Activated CD4-positive, alpha-beta T cell treated with anti-CD3 and anti-CD28 coated beads, Interleukin-2, amount 10 ng/mL, durations not matched to agents 7 days and 5 days (primary cell): ENCODE measurements at places on chromosomes 11 and 22. TPM values are rescaled to one million over a fixed set of nuclear protein-coding genes. Genes with fewer than 3 reads are reported as not detected.

TMEM184B gene
- total RNA-seq: 33.8 TPM

GLB1L2 gene
- total RNA-seq: 1.6 TPM

TNNT3 gene
- total RNA-seq: 3.7 TPM

MADD gene
- total RNA-seq: 95.1 TPM

DNAJB7 gene
- not detected for total RNA-seq

KCNJ1 gene
- total RNA-seq: not detected

USP28 gene
- 36.9 TPM for total RNA-seq

SMTNL1 gene
- total RNA-seq: not detected

DDTL gene
- total RNA-seq: 3.4 TPM

MUC5B gene
- total RNA-seq: not detected

CEP126 gene
- total RNA-seq: 0.50 TPM

NLRX1 gene
- 28.5 TPM for total RNA-seq

CARS1 gene
- 97.6 TPM for total RNA-seq

RBMXL2 gene
- total RNA-seq: not detected

CTSF gene
- 3.5 TPM for total RNA-seq

- no peak for DNase-seq
Measured at GRCh38 chr11:90373971-90374370, 151.1 kb upstream of the CHORDC1 start.

- DNase-seq: no peak
Measured at GRCh38 chr22:17265649-17266248, 46.5 kb upstream of the ADA2 start.

- DNase-seq: no peak
Measured at GRCh38 chr11:45646275-45646927, 19.0 kb downstream of the CHST1 start.

GRCh38 chr22:50269970-50270665 is at the start of gene MAPK11:
Gene MAPK11 (minus strand): TSS chr22:50270380. CDS start chr22:50270292, 88 bp downstream.
- peak; percentile 74 for DNase-seq

DNA sequence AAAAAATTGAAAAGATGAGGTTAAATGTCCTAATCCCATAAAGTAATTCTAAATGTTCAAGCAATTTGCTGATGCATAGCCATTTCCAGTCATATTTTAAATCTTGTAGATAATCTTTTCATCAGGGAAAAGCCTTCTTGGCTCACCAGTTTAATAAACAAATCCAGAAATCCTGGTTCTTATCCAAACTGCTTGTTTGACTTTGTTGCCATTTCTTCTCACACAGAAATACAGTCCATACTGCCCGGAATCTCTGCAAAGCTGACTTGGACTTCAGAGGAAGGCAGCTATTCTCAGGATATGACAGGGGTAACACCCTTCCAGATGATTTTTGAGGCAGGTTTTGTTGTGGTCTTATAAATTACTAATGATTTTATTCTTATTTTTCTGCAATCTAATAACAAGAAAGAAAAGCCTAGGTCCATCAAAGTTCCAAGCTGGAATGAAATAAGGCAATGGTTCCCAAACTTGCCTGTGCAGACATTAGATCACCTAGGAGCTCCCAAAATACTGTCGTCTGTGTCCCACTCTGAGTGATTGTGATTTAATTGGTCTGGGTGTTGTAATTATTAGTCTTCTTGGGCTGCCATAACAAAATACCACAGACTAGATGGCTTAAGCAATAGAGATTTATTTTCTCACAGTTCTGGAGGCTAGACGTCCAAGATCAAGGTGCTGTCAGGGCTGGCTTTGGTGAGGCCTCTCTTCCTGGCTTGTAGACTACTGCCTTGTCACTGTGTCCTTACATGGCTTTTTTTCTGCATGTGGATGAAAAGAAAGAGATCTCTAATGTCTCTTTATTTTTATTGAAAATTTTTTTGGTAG is 55.1 kb upstream of the RCE1 start:
- no peak for DNase-seq

DNA sequence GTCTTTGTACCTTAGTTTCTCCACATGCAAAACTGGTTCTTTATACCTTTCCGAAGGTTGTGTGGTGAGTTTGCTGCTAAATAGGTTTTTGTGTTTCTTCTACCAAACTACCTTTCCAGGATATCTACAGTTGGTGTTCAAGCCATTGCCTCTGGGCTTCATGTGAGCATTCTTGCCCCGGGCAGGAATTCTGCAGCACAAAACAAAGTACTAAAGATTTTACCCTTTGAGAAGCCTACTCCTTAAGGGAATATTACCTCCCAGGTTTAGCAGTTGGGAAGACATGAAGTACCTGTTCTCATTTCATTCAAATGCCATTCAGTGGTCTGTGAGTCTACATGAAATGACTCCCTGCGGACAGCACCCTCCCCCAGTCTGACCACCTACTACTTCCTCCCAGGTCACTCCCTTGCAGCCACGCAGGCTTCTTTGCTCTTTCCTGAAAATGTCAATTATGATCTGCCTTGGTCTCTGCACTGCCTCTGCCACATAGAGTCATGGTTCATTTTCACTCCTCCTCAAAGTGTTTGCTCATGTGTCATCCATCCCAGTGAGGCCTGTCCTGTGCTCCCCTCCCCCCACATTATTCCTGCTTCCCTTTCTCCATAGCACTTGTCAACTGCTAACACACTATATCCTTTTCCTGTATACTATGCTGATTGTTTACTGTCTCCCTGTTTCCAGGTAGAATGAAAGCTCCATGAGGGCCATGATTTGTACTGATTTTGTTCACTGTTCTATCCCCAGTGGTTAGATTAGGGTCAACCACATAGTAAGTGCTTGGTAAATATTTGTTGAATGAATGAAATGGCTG is 36.9 kb downstream of the PACS1 start:
- no peak for DNase-seq

GRCh38 chr22:23836692-23837495 is 1.9 kb downstream of the DERL3 start:
- no peak for DNase-seq

- DNase-seq: no peak
Measured at GRCh38 chr11:213111-213510, 5.6 kb downstream of the RIC8A start.

DNA sequence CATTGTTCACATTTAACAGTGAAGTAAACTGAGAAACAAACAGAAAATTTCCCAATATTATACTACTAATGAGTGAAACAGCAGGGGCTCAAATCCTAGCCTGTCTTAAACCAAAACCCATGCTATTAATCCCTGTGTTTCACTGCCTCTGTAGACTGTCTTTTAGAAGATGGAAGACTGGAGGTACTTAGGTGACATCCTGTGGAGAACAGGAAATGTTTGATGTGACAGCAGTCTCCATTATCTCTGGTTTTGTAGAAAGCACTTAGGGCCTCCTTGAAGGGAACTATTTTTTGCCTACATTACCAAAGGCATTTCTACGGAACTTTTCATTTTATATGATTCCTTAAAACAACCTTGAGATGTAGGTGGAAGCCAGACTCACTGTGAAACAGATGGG is 288.1 kb upstream of the SORL1-AS1 start:
- no peak for DNase-seq

- no peak for DNase-seq
Measured at GRCh38 chr11:30960387-30960992, 374.3 kb upstream of the MPPED2 start.

GRCh38 chr11:68683536-68684384 is 584 bp upstream of the GAL start:
- DNase-seq: no peak

DNA sequence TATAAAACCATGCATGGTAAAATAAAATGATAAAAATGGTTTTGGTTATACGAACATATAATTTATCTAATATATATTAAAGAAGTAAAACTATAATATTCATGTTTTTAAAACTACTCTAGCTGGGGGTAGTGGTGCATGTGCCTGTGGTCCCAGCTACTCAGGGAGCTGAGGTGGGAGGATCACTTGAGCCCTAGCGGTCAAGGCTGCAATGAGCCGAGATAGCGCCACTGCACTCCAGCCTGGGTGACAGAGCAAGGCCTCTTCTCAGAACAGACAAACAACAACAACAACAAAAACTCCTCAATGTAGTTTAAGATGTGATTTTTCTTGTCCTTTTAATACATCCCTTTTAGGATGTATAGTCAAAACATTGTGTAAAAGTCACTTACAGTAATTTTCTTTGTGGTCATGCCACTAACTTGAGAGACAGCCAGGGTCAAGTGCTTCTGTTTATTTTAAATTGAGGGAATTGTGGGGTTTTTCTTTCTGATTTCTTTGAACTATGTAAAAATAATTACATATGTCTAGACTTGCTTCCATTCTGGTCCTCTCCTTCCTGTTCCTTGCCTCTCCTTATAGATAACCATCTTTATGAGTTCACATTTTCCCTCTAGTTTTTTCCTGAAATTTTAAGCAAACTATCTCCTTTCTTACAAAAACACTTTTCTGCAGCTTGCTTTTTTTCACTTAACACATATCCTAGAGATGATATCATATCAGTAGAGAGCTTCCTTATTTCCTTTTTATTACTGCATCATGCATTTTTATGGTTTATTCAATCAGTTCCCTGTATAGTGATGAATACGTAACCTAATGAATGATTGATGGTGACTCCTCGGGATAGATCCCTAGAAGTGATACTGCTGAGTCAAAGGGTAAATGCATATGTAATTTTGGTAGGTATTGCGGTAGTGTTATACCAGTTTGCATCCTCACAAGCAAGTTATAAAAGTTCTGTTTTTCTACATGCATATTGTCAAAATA is 9.1 kb downstream of the OR2AT4 start:
- DNase-seq: no peak

GRCh38 chr11:119460582-119460981 is 37.6 kb upstream of the THY1 start:
- DNase-seq: no peak

- DNase-seq: no peak
Measured at GRCh38 chr11:61539006-61539405, 30.5 kb downstream of the LRRC10B start.

DNA sequence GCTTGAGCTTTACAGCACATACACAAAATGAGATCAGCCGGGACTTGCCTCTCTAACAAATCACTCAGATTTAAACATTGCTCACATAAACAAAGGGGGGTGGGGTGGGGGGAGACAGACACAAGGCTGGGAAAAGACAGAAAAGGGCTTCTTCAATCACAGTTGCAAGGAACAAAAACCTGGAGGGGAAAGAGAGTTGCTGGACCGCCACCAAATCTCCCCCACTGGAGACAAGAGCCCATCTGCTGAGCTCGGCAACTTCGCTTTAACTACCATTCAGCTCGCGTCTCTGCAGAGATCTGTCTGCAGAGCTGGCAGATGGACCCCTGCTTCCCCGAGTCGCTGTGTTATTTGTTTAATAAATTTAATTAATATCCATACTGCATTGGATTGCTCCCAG is 165.0 kb downstream of the RCN1 start:
- no peak for DNase-seq

GRCh38 chr11:120925944-120926343 is 98.0 kb upstream of the TBCEL start:
- no peak for DNase-seq

DNA sequence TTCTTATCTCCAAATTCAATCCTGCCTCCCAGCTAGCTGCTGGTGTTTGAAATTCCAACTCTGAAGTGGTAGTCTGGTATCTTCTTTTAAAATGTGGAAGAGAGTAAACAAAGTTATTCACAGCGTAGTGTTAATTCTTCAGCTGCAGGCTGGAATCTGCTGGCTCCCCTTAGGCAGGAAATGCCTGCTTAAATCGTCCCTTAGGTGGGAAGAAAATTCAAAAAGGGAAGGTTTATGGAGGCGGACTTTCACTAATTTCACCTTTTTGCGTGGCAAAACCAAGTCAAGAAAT is 439.0 kb upstream of the CCDC90B start:
- DNase-seq: no peak

- DNase-seq: no peak
Measured at GRCh38 chr11:63769042-63769713, 603 bp upstream of the ZFTA start.

GRCh38 chr22:37643225-37643847 is 3.9 kb downstream of the SH3BP1 start:
- DNase-seq: peak; percentile 89

GRCh38 chr11:64543818-64544217 is 47.2 kb upstream of the SLC22A12 start:
- DNase-seq: no peak

DNA sequence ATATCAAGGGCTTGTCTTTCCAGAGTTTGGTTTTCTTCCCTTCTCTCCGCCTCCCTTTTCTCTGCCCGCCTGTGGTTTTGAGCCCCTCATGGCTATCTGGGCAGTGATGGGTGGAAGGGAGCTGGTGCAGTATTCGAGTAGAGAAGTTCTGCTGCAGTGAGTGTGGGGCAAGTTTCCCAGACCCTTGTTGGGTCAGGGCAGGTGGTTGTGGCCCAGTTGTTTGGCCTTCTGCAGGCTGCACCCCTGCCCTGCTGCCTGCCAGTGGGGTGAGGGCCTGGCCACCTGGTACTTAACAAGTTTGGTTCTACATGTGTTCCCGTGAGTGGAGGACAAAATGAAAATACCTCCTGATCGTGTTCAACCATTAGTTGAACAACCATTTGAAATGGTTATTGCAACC is 65.2 kb downstream of the PTPRJ start:
- DNase-seq: no peak

DNA sequence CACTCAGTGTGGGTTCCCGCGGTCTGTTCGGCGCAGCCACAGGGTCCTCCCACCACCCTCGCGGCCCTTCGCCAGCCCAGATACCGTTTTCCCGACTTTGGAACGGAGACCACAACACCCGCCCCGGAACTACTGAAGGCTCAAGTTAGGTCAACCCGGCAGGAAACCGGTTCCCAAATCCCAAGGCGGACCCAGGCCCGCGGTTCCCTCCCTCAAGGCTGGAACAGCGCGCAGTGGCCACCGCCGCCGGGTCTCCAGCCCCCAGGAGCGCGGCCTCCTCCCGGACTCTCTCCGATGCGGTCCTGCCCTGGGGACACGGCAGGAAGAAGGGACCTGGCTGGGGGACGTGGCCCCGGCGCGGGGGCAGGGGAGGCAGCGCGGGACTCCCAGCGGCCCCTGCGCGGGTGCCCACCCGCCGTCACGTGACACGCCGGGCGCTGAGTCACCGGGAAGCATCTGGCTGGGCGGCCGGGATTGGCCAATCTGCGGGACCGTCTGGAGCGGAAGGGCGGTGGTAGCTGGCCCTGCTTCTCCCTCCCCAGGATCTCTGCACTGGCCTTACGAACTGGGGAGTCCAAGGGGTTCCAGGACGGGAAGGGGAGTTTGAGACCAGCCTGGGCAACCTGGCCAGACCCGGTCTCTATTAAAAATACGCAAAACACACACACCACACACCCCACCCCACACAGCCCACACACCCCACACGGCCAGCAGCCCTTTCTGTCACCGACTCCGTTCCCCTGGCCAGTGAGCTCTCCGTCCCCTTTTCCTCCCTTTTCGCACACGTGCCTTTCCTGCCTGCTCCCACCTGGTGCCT is 21.5 kb upstream of the MALAT1 start:
- DNase-seq: peak; percentile 88

DNA sequence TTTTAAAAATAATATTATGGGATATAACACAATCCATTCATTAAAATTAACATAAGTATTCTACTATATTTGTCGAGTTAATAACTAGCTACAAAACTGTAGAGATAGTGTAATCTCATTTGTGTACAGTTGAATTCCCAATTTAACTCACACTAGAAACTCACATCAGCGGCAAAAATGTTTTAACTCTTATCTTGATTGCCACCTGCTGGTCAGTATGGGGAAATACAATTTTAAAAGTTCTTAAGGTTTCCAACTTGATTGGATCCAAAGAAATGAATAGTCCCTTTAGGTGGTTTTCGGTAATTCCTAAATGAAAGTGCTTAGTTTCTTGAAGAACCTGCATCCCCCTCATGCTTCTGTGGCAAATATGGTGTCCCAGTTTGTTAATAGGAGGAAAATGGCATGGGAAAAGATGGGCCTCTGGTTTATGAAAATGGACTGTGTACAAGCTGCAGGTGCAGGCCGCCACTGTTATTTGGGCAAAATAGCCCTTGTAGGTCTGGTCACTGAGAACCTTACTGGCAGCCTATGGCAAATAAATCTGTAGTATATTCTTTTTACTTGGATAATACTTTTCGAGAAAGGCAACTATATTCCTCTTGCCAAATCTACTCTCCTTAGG is 33.7 kb upstream of the SLC17A6 start:
- DNase-seq: no peak
